ENCODE measurements at places on chromosomes 2 and 18. TPM values are rescaled to one million over a fixed set of nuclear protein-coding genes. Genes with fewer than 3 reads are reported as not detected.

TRIM54 gene
- 0.13 TPM for total RNA-seq

FAM117B gene
- total RNA-seq: 26.1 TPM

DNA sequence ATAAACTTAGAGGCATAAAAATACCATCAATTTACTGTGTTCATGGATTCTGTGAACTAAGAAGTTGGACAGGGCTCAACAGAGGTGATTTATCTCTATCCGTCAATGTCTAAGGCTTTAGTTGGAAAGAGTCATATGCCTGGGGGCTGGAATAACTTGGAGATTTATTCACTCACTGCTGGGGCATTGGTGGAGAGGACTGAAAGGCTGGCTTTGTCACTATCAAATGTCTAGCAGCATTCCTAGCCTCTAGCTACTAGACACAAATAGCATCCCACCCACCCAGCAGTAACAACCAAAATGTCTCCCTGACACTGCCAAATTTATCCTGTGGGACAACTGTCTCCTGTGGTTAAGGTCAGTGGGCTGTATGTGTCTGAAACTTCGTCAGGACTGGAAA, 71.0 kb downstream of the EVA1A start:
- no peak for ATAC-seq

- ATAC-seq: no peak
Measured at GRCh38 chr2:200586644-200586975, 796 bp downstream of the AOX1 start.

TBC1D8 gene
- total RNA-seq: 0.95 TPM

DNA sequence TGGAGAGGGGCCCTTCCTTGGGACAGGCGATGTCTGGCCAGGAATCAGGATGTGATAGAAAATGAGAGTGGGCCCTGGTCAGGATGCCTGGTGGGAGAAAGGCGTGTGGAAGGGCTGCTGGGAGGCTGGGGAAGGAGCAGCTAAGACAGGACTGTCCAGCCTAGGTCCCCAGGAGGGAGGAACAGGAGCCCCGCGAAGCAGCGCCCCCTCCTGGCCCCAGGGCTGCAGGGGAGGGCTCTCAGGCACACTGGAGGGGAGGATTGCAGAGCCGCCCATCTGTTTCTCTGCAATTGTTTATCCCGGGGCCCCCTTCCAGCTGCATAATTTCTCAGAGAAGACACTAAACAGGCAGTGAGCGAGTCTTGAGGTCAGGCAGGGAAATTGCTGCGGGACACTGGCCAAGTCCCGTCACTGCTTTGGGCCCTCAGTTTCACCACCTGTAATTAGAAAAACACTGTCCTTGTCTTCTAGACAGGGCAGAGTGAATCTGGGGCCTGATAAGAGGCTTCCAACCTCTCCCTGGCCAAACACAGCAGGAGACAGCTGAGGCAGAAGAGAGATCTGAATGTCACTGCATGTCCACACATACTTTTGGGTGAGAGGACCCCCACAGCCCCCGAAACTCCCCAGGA, 3.9 kb upstream of the NPPC start:
- no peak for ATAC-seq

NFATC1 gene
- total RNA-seq: 79.3 TPM

- ATAC-seq: no peak
Measured at GRCh38 chr2:128733450-128733849, 414.8 kb upstream of the HS6ST1 start.

DNA sequence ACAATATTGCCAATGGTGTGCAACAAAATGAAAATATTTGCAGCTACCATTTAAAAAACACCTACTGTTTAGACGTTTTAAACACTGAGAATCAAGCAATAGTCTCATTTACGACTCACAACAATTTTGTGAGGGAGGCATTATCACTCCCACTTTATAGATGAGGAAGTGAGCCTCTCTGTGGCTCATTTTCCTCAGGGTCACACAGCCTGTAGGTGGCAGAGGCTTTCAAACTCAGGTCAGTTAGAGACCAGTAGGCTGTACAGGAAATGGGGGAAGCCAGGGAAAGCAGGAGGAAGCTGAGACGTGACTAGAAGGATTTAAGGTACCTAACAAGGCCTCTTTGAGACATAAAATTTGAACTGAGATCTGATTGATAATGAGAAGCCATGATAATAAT, 95.0 kb upstream of the ZNF521 start:
- ATAC-seq: no peak

- ATAC-seq: peak; percentile 18
Measured at GRCh38 chr2:98665677-98666076, 57.3 kb downstream of the UNC50 start.

ABCB11 gene
- not detected for total RNA-seq

SLC23A3 gene
- 7.7 TPM for total RNA-seq

TXNDC2 gene
- total RNA-seq: not detected

PREB gene
- 67.1 TPM for total RNA-seq
